ENCODE measurements at places on chromosomes 6 and 20.

DNA sequence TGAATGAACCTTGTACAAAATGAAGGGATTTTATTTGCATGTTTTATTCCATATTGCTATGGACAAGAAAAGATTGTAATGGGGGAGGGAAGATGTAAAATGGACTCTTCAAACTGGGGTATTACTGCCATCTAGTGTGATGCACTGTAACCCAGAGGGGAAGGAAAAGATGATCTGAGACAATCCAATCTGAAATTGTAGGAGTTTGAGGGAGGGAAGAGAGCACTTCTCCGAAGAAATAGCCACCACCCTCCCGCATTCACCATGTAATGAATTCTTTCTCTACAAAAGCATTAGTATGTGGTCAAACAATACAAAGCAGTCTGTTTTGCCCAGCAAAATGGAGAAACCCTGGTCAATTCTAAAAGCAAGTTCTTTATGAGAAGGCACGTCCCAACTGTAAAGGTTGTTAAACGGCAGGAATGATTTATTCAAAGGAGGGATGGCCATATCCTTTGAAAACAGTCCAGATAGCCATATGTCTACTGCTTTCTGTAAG, 679.5 kb upstream of the NRSN1 start:
- DNase-seq: no peak

- no peak for DNase-seq
These were observed 135.2 kb downstream of the KCNQ5 start for GRCh38 chr6:72757048-72757447.

DNA sequence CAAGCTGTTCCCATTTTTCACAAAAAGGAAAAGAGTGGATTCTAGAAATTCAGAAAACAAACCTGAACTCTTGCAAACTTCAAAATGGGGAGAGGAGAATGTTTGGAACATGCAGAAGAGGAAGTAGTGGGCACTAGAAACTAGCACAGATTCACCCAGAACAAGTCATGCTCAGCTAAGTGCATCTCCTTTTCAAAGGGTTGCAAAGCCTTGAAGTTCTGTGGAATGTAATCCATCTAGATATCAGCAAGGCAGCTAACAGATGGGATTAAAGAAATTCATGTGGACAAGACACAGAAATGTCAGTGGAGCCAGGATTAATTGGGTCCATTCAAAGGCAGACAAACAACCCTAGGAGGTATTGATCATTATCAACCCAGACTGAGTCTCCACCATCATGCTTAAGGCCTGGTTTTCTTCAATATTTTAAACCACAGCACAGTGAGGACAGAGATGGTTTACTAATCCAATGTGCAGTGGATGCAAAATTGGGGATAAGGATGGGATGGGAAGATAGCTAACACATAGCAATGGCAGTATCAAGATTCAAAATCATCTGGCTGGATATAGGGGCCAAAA, 31.3 kb downstream of the KCNK5 start:
- DNase-seq: no peak

- no peak for DNase-seq
These were observed 81.1 kb downstream of the TTLL2 start for GRCh38 chr6:167405778-167406532.

DNA sequence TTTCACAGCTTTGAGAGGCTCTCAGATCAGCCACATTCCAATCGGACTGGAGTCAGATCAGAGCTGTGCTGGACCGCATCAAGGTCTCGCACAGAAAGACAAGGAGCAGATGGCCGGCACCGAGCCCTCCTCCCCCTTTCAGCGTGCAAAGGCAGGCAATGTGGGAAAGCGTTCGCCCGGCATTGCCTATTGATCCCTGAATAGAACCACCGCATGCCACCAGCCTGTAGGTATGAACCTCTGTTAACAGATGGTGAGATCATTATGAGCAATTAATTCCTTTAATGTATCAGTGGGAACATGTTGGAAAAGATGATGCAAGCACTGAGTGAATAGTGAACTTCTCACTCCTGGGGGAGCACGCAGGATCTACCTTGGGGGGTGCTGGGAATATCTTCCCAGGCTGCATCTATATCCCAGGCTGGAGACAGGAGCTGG, 117.5 kb upstream of the ID4 start:
- DNase-seq: no peak

GRCh38 chr20:15705975-15706374, 867.3 kb downstream of the KIF16B start:
- no peak for DNase-seq

GRCh38 chr6:79239536-79240168, 5.2 kb upstream of the HMGN3 start:
- DNase-seq: no peak

Data from cerebellar nuclear complex (tissue), 1 donor.